Karpas-422 (cell line): ENCODE measurements at places on chromosomes 2 and 18. TPM values are rescaled to one million over a fixed set of nuclear protein-coding genes. Genes with fewer than 3 reads are reported as not detected.

Gene CYS1
- total RNA-seq, result 0.54 TPM in 1 of 2 replicates, not detected in the other

Gene RGPD4
- not detected in 2 replicates for total RNA-seq

Gene GPR45
- not detected in 2 replicates for total RNA-seq

Gene GMCL1
- 34.4 and 75.3 TPM in 2 replicates for total RNA-seq

Gene KDSR
- 56.8 and 64.4 TPM in 2 replicates for total RNA-seq

Gene HOXD13
- total RNA-seq, result not detected in 2 replicates

Gene KIF1A
- not detected in 2 replicates for total RNA-seq

Gene CKAP2L
- total RNA-seq, result 8.9 and 17.0 TPM in 2 replicates

Gene KCTD18
- total RNA-seq, result 24.6 and 28.1 TPM in 2 replicates

- H3K36me3 ChIP-seq, result no peaks in the 10 kb centered on the region
- H3K27me3 ChIP-seq, result no peaks in the 10 kb centered on the region
- no peak overlapping the region for H3K27ac ChIP-seq
Measured at GRCh38 chr2:54396107-54396506, 60.0 kb upstream of the SPTBN1 start.

DNA sequence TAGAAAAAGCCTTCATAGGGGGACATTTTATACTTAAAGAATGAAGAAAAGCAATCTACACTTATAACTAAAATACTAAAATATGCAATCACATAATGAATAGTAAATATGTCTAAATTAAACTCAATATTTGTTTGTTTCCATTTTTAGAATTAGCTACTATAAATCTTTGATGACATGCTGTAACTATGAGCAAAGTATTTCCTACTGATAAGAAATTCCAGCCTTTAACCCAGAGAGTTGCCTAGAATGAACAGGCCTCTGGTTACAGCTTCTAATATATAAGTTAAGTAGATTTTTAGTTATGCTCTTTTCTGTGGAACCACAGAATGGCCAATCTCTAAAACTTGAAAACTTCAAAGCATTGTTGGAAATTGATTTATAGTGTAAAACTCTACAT is 1465.6 kb upstream of the ZEB2 start:
- no peaks in the 10 kb centered on the region for H3K4me1 ChIP-seq
- DNase-seq, result no peak
- H3K27me3 ChIP-seq, result no peaks in the 10 kb centered on the region

GRCh38 chr2:180761224-180761623 is 219.2 kb upstream of the UBE2E3 start:
- no peak overlapping the region for H3K4me3 ChIP-seq
- no peak overlapping the region for H3K27ac ChIP-seq
- no peak for DNase-seq
- peaks cover 28% of the 10 kb centered on the region for H3K4me1 ChIP-seq

DNA sequence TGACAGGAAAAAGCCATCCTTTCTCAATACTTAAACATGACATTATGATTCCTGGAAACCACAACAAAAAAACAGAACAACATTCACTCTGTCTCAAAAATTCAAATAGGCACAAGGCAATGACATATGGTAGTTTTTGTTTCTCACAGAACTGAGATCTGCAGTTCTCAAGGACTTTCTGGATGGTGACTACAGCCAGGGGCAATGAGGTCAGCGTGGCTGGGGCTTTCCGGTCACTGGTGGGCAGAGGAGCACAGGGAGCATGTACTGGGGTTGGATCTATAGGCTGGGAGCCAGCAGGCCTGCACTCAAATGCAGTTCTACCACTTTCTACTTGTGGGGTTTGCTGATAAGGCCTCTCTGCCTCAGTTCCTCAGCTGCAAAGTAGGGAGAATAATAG is 72.0 kb downstream of the CTAGE1 start:
- no peaks in the 10 kb centered on the region for H3K4me1 ChIP-seq
- DNase-seq, result no peak
- H3K27ac ChIP-seq, result no peak overlapping the region
- H3K27me3 ChIP-seq, result no peaks in the 10 kb centered on the region
- H3K36me3 ChIP-seq, result no peaks in the 10 kb centered on the region

- H3K27me3 ChIP-seq, result no peaks in the 10 kb centered on the region
- no peak overlapping the region for H3K4me3 ChIP-seq
- no peaks in the 10 kb centered on the region for H3K36me3 ChIP-seq
- DNase-seq, result no peak
- no peaks in the 10 kb centered on the region for H3K4me1 ChIP-seq
- no peak overlapping the region for H3K27ac ChIP-seq
Measured at GRCh38 chr2:69683170-69683971, 39.8 kb upstream of the AAK1 start.

GRCh38 chr18:77146249-77147080 is 13.9 kb upstream of the MBP start:
- no peak for DNase-seq
- no peaks in the 10 kb centered on the region; the same call in 1 of the 2 replicates for H3K27me3 ChIP-seq
- no peak overlapping the region for H3K4me3 ChIP-seq
- no peak overlapping the region for H3K27ac ChIP-seq
- no peaks in the 10 kb centered on the region for H3K36me3 ChIP-seq

GRCh38 chr2:2134037-2134436 is 197.0 kb downstream of the MYT1L start:
- no peak overlapping the region for H3K4me3 ChIP-seq
- no peak overlapping the region for H3K27ac ChIP-seq
- no peaks in the 10 kb centered on the region for H3K4me1 ChIP-seq
- H3K27me3 ChIP-seq, result no peaks in the 10 kb centered on the region
- no peaks in the 10 kb centered on the region for H3K36me3 ChIP-seq

DNA sequence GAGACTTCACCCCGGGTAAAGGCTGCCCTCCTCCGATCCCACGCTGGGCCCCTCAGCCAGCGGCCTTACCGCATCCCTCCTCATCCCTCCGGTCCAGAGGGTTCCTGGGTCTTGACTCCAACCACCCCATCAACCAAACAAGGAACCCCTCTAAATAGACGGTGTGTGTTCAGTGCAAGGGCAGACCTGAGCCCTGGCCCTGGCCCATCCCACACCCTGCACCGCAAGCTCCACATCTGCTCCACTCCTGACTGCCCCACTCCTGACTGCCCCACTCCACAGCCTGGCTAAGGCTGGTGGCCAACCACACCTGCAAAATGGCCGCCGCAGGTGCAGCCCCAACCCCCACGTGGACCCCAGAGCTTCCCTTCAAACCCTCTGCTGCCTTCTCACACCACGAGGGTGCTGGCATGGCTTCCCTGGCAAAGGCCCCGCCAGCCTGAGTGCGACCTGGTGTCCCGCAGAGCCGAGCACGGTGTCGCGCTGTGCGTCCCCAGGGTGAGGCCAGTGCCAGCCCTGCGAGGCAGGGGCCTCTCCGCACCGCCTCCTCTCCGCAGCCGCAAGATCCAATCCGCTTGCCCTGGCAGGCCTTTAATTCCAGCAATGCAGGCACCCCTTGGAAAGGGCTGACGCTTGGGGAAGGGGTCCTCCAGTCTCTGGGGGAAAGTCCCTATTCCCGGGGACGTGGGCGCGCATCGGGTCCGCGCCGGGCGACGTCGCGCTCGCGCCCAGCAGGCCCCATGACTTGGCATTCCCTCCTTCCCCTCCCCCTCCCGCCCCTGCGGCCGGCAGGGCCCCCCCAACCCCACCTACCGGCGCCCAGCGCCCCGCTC is 1.5 kb downstream of the KIF1A start:
- H3K27ac ChIP-seq, result no peak overlapping the region
- DNase-seq, result no peak
- no peaks in the 10 kb centered on the region for H3K27me3 ChIP-seq
- H3K4me3 ChIP-seq, result no peak overlapping the region
- no peaks in the 10 kb centered on the region for H3K4me1 ChIP-seq

- peak overlapping the region; percentile 86 for H3K4me3 ChIP-seq
- peaks cover 19% of the 10 kb centered on the region; the same call in 1 of the 2 replicates for H3K36me3 ChIP-seq
- peaks cover 24% of the 10 kb centered on the region for H3K4me1 ChIP-seq
- no peak for DNase-seq
- peak overlapping the region; percentile 39 for H3K27ac ChIP-seq
Measured at GRCh38 chr18:47150824-47151366, 595 bp upstream of the HDHD2 start.

GRCh38 chr18:67265464-67266245 is 250.9 kb downstream of the DSEL start:
- no peak overlapping the region for H3K4me3 ChIP-seq
- no peaks in the 10 kb centered on the region for H3K27me3 ChIP-seq
- no peaks in the 10 kb centered on the region for H3K4me1 ChIP-seq
- DNase-seq, result no peak
- H3K36me3 ChIP-seq, result no peaks in the 10 kb centered on the region; the same call in 1 of the 2 replicates

DNA sequence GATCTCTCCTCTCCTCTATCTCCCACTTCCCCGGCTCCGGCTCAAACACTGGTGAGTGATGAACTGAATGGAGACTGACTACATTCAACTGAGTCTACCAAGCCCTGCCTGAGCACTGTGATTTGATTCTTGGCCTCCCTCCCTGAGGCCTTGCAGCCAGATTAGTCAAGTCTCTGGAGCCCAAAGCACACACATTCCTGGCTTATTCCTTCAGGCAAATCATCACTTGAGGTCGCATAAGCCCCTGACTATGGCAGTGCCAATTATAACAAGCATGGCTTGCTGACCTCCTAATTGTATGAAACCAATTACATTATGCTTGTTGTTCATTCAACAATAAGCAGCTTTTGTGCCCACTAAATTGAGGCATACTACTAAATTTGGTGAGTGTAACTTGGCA is 34.6 kb downstream of the EFEMP1 start:
- 0 out of 2 replicates have a peak, but pooled peaks cover 4% of the 10 kb centered on the region for H3K4me1 ChIP-seq
- no peaks in the 10 kb centered on the region; the same call in 1 of the 2 replicates for H3K27me3 ChIP-seq
- H3K4me3 ChIP-seq, result no peak overlapping the region
- H3K27ac ChIP-seq, result no peak overlapping the region

GRCh38 chr2:199101487-199101886 is 356.3 kb downstream of the SATB2 start:
- no peak overlapping the region for H3K27ac ChIP-seq
- no peak overlapping the region for H3K4me3 ChIP-seq
- DNase-seq, result no peak
- H3K36me3 ChIP-seq, result no peaks in the 10 kb centered on the region
- H3K27me3 ChIP-seq, result no peaks in the 10 kb centered on the region

DNA sequence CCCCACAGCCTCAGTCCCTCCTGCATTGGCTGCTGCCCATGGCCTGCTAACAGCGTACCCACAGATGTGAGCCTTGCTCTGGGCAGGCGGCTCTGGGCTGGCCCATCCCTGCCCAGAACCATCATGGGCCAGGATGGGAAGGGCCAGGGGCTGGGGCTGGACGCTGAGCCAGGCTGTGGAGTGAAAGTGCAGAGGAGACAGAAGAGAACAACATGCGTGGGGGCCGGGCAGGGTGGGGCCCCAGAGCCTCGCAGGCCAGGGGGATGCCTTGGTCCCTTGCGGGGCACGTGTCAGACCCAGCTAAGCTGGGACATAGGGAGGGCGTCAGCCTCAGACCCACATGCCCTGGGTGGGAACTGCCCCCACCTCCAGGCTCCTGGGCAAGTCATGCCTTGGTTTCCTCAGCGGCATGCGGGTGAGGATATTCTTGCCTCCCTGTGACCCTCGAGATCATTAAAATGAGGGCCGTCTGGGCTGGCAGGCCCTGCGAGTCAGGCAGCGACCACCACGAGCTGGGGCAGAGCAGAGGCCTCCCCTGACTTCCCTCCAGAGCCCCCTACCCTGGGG is 27.3 kb downstream of the GPC1 start:
- no peaks in the 10 kb centered on the region for H3K4me1 ChIP-seq
- H3K27me3 ChIP-seq, result no peaks in the 10 kb centered on the region
- no peaks in the 10 kb centered on the region for H3K36me3 ChIP-seq
- H3K27ac ChIP-seq, result no peak overlapping the region
- H3K4me3 ChIP-seq, result no peak overlapping the region

DNA sequence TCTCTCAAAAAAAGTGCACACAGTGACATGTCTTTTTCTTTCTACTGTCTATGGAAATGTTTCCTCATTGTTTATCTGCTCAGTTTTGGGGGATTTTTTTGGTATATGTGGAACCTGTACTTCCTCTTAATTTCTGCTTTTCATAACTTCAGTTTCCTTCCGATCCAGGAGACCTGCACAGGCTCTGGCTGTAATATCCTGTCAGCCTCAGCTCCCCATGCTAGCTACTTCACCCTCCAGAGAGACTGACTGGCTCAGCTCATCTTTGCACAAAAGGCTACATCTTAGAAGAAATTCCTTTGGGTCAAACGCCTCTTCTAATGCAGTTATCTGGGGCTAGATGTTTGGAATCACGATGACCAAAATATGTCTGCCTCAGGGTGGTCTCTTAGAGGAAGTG is 378.4 kb downstream of the RND3 start:
- no peak overlapping the region for H3K27ac ChIP-seq
- no peaks in the 10 kb centered on the region for H3K27me3 ChIP-seq
- DNase-seq, result no peak
- no peaks in the 10 kb centered on the region for H3K4me1 ChIP-seq
- no peak overlapping the region for H3K4me3 ChIP-seq
- H3K36me3 ChIP-seq, result no peaks in the 10 kb centered on the region

GRCh38 chr2:126686286-126686685 is 30.3 kb downstream of the GYPC start:
- H3K4me3 ChIP-seq, result no peak overlapping the region
- DNase-seq, result no peak
- no peaks in the 10 kb centered on the region for H3K27me3 ChIP-seq
- no peaks in the 10 kb centered on the region for H3K4me1 ChIP-seq

GRCh38 chr2:95063086-95063958 is 37.8 kb downstream of the MAL start:
- H3K4me3 ChIP-seq, result no peak overlapping the region
- H3K4me1 ChIP-seq, result no peaks in the 10 kb centered on the region
- H3K27me3 ChIP-seq, result no peaks in the 10 kb centered on the region
- no peaks in the 10 kb centered on the region for H3K36me3 ChIP-seq

DNA sequence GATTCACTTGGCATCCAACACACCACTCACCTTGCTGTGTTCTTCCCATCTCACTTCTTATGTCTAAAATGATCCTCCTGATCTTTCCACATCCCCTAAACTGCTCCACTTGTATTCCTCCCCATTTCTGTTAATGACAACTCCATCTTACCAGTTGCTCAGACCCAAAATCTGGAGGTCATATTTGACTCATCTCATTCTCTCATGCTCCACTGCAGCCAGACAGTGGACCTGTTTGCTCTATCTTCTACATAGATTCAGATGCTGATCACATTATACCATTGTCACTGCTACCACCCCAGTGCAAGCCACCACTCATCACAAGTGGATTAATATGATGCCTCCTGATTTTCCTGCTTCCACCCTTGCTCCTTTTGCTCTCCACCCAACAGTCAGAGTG is 7.9 kb upstream of the NABP1 start:
- H3K36me3 ChIP-seq, result no peaks in the 10 kb centered on the region
- no peak overlapping the region for H3K4me3 ChIP-seq
- no peak for DNase-seq
- H3K27ac ChIP-seq, result no peak overlapping the region

GRCh38 chr2:241750076-241750840 is 15.8 kb downstream of the D2HGDH start:
- no peaks in the 10 kb centered on the region for H3K27me3 ChIP-seq
- no peaks in the 10 kb centered on the region for H3K4me1 ChIP-seq
- no peak overlapping the region for H3K27ac ChIP-seq
- no peak overlapping the region for H3K4me3 ChIP-seq
- no peak for DNase-seq
